NCI-H2081 treated with DMSO at 0.1 percent for 48 hours (cell line): ENCODE measurements at places on chromosomes 4 and X.

DNA sequence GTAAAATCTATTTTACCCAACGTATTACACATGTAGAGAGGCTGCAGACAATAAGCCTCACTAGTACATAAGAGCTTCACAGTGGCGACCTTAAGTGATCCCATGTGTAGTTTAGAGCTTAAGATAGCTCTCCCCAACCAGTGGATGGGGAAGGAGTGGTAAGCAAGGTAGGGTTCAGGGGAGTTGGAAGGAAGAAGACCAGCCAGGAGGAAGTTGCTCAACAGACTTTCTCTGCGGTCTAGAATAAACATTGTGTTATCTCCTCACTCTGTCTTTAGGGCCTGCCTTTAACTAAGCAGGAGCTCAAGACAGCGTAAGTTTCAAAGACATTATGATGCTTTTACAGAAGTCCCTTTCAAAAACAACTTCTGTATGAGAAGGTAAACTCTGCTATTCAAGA, 16.8 kb downstream of the MEPE start:
- DNase-seq = no peak

DNA sequence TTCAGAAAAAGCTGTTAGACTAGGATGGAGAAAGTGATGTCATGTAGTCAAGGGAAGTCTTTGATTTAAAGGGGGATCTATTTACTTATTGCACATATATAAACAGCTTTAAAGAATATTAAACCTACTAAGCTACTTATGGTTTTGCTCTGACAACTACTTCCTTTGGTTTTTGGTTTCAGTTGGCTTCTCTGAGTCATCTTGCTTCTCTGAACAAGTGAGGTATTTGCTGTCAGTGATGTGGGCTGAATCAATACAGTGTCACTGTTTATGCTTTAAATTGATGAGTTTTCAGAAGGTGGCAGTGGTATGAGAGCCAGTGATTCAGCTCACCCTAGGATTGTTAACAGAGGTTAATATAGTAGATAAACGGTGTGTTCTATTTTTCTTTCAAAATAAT, 75.1 kb downstream of the CEP44 start:
- no peak for DNase-seq

DNA sequence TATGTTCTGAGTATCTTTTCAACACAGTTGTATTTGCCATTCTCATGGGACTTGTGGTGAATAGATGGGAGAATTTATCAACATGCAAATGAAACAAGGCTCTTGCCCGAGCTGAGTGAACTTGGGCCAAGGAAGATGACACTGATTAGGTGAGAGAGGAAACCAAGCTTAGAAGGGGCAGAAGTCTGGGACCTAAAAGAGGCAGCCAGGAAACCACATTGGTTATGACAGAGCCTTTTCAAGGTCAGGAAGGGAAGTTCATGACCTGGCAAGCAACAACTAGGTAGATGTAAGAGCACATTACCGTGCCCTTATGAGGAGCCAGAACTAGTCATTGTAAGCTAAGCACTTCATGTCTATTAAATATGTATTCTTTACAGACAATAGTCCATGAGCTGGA, 590.3 kb downstream of the PACRGL start:
- DNase-seq = no peak

DNA sequence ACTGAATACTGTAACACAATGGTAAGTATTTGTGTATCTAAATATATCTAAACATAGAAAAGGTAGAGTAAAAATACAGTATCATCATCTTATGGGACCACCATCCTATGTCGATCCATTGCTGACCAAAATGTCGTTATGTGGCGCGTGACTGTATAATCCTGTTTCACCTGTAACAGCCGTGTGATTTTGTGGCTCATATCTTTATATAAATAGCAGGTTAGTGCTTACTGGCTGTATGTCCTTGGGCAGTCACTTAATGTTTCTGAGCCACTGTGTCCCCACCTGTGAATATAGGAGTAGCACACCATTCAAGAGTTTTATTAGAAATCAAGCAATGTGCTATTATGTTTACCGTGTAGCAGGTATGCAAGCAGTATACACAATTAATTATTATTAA, 226.2 kb upstream of the FAT1 start:
- DNase-seq = no peak

GRCh38 chr4:189597341-189597740, 343.3 kb upstream of the FRG1 start:
- DNase-seq = no peak

DNA sequence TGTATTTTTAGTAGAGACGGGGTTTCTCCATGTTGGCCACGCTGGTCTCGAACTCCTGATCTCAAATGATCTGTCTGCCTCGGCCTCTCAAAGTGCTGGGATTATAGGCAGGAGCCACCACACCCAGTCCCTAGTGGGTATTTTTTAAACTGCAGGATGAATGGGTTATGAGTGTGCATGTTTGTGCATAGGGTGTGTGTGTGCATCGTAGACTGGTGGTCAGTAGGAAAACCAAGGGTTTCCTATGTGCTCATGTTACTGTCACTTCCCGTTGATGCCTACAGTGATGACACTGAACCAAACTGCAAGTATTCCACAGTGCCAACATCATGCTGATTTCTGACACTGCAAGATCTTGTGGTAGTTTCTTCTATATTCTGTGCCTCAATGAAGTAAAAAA, 41.1 kb downstream of the DDIT4L start:
- DNase-seq = no peak

GRCh38 chr4:95825546-95825945, 14.3 kb upstream of the PDHA2 start:
- no peak for DNase-seq
